NCI-H510A treated with DMSO at 0.1 percent for 48 hours (cell line): ENCODE measurements at places on chromosomes 12 and 14.

- peak; percentile 38 for DNase-seq
These were observed at the start of gene ANO4 for GRCh38 chr12:100794441-100795173. TSS of gene ANO4 (plus strand) at chr12:100794776. CDS start at chr12:100901786, 107,010 bp downstream.

DNA sequence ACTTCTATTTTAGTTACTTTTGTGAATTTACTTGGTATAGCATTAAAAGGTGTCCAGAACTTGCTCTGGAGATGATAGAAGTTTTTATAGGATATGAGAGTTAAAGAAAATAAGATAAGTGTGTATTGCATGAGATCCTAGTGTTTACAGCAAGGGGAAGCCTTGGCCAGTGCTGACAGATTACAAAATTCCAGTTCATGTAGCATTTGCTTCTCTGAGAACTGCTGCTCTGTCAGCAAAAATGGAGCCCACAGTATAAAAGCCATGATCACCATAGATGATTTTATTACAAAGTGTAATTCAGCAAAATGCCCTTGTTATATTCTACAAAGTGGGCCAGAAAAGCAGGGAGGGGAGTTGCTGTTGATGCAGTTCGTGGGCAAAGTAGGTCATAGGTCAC, 40.0 kb upstream of the ATF1 start:
- no peak for DNase-seq

DNA sequence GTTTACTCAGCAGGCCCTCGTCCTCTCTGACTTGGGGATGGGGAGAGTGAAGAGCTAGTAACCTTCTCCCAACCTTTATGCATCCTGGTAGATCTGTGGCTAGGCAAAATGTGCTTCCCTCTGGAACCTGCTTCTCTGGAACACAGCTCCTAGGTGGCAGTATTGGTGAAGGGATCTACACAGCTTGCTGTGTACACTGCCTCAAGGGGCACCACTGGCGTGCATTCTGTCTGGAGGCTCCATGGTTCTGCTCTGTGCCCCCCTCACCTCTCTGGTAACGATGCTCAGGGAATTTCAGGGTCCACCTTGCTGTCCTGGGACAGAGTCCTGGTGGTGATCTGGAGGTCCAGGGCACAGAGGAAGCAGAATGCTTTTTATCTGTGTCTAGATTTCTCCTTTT, 43.5 kb upstream of the KCNA5 start:
- DNase-seq = no peak

- DNase-seq = no peak
These were observed 50.0 kb downstream of the PTPRO start for GRCh38 chr12:15372352-15372751.

GRCh38 chr14:37901978-37902377, 305.7 kb upstream of the SSTR1 start:
- DNase-seq = no peak

DNA sequence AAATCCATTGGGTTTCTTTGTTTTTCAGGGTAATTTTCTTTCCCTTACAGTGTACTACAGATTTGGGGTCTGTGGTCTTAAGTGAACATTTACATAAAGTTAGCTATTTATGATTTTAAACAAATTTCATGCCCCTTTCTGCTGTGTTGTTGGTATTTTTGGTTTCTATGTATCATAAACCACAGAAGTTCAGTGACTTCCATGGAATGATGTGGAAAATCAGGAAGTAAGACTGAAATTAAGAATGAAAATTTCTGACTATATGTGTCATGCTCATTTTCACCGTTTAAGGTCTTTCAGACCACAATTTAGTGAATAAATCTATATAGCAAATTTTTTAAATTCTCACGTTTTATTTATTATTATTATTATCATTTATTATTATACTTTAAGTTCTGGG, 31.7 kb downstream of the ETV6 start:
- no peak for DNase-seq

GRCh38 chr14:69999261-69999674, 120.1 kb downstream of the SMOC1 start:
- DNase-seq = peak; percentile 87

- DNase-seq = no peak
These were observed 13.8 kb downstream of the PLD4 start for GRCh38 chr14:104938436-104938835.

GRCh38 chr12:116524964-116525379, 34.2 kb upstream of the MAP1LC3B2 start:
- no peak for DNase-seq

DNA sequence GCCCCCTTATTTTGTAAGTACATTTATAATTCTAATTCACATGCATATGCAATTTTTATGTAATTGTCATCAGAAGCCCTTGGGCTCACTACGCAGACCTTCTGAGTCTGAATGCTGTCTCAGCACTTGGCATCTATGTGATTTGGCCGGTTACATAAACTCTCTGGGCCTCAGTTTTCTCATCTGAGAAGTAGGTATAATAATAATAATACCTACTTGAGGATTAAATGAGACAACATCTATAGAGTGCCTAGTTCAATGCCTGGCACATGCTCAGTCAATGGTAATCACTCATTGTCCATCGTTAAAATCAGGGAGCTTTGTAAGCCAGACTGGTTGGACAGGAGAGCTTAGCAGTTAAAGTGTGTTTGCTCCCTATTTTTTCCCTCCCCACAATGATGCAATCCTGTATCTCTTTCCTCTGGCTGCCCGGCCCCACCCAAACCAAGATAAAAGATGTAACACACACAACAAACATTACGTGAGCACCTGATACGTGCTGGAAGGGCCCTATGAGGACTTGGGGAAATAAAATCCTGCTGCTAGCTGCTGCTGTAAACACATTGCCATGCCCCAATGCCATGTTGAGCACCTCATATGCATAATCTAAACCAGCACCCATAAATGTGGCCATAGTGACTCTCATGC, 235.0 kb downstream of the CRADD start:
- no peak for DNase-seq

DNA sequence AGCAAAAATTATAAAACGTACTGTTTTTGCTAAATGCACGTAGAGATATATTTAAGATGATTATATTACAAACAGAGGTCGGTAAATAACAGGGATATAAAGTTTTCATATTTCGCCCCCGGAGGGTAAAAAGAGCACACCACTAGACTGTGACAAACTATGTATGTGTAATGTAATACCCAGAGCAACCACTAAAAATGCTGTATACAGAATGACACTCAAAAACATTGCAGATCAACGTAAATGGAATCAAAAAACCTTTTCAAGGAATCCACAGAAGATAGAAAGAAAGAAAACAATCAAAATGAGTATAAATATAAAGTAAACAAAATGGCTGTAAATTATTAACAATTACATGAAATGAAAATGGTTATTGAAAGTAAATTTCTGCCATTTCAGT, 37.6 kb upstream of the PRB4 start:
- no peak for DNase-seq

- DNase-seq = no peak
These were observed 12.3 kb upstream of the LMO3 start for GRCh38 chr12:16618256-16618655.

- no peak for DNase-seq
These were observed 184.7 kb downstream of the PRKCH start for GRCh38 chr14:61505815-61506809.

GRCh38 chr12:1634590-1635191, 5.7 kb downstream of the WNT5B start:
- DNase-seq = peak; percentile 56

- DNase-seq = no peak
These were observed 13.7 kb downstream of the NID2 start for GRCh38 chr14:52055167-52055566.

DNA sequence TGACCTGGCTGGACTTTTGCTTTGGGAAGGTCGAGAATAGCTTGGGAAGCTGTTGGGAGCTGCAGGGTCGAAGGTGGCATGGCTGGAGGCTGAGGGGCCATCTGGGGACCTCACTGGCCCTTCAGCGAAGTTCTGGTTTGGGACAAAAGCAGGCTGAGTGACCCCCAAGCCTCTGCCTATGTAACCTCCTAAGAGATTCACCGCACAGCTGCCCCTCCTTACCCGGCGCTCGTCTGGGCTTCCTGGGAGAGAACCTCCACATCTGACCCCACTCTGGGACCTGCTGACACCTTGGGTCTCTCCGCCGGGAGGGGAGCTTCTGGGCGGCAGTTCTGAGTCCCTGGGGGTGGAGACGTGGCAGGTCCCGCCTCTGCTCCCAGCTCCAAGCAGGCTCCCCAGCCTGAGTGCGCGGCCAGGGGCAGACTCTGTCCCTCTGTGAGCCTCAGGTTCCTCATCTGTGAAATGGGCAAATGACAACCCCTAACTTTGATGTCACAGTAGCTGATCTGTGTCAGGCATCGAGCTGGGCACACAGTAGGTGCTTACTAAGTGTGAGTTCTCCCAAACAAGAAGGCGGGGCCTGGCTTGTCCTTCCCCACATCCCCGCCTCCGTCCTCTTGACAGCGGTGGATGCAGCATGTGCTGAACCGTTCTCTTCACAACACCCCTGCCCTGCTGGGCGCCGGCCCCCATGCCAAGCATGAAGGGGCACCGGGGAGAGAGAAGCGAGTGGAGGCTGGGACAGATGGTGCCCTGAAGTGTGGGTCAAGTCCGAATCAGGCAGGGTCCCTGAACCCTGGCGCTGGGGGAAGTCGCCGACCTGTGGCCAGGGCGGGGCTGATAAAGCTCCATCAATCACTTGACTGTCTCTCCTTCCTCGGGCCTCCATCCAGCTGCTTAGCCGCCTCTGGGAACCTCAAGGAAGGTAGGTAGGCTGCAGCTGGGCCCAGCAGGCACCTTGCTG, 3.8 kb downstream of the EXOC3L4 start:
- DNase-seq = no peak

DNA sequence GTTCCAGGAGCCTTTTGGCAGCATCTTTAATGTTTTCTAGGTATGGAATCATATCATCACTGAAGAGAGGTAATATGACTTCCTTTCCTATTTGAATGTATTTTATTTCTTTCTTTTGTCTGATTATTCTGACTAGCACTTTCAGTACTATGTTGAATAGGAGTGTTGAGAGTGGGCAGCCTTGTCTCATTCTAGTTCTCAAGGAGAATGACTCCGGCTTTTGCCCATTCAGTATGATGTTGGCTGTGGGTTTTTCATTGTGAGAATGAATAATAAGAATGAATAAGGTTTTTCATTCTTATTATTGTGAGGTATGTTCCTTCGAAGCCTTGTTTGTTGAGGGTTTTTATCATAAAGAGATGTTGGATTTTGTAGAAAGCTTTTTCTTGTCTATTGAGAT, 98.9 kb downstream of the GPHN start:
- no peak for DNase-seq

DNA sequence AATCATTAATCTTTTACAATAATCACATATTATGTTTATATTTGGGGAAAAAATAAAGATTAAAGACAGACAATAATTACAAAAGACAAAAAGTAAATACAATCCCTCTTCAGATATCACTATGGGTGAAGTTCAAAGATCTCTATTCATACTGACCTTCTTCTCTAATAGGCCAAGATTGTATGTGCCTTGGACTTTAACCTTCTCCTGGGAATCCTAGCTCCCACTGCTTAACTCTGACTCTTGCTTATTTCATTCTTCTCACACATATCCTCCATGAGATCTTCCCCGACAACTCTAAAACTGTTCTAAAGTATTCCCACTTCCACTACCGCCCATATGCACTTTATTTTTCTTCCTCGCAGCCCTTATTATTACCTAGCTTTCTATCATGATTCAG, 83.8 kb downstream of the EEA1 start:
- DNase-seq = no peak

DNA sequence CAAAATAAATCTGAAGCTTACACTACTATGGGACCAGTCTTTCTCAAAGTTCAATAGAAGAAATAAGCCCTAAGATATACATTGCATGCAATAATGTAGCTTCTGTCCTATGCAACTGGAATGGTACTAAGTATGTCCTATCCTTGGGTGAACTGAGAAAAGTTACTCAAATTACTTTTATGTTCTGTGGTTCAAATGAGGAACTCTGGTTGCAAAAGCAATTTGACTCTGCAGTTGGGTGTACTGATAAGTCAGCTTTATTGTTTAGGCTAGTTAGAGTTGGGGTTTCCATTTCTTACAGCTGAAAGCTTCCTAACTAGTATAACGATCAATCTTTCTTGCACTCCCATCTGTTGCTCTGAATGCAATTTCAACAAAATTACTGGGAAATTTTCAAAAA, 29.2 kb downstream of the GPR135 start:
- DNase-seq = no peak

- no peak for DNase-seq
These were observed 358.7 kb downstream of the RAD51B start for GRCh38 chr14:68178282-68178681.
